ENCODE measurements at places on chromosomes 1 and 21. TPM values are rescaled to one million over a fixed set of nuclear protein-coding genes. Genes with fewer than 3 reads are reported as not detected.

- no peak for DNase-seq
- H3K4me1 ChIP-seq = peaks cover 6% of the 10 kb centered on the region
- H3K4me3 ChIP-seq = no peak overlapping the region
- no peak overlapping the region for H3K27ac ChIP-seq
- H3K27me3 ChIP-seq = peaks cover 18% of the 10 kb centered on the region
Measured at GRCh38 chr1:3531928-3532327, 77.5 kb downstream of the ARHGEF16 start.

GRCh38 chr1:23639460-23640095 is 52.0 kb upstream of the RPL11 start:
- DNase-seq = no peak
- H3K4me1 ChIP-seq = no peaks in the 10 kb centered on the region
- H3K36me3 ChIP-seq = no peaks in the 10 kb centered on the region
- no peak overlapping the region for H3K4me3 ChIP-seq
- H3K27ac ChIP-seq = no peak overlapping the region
- no peaks in the 10 kb centered on the region for H3K27me3 ChIP-seq

- no peaks in the 10 kb centered on the region for H3K27me3 ChIP-seq
- H3K36me3 ChIP-seq = no peaks in the 10 kb centered on the region
- no peak for DNase-seq
- H3K27ac ChIP-seq = no peak overlapping the region
Measured at GRCh38 chr1:29991815-29992214, 731.6 kb downstream of the MATN1 start.

DNA sequence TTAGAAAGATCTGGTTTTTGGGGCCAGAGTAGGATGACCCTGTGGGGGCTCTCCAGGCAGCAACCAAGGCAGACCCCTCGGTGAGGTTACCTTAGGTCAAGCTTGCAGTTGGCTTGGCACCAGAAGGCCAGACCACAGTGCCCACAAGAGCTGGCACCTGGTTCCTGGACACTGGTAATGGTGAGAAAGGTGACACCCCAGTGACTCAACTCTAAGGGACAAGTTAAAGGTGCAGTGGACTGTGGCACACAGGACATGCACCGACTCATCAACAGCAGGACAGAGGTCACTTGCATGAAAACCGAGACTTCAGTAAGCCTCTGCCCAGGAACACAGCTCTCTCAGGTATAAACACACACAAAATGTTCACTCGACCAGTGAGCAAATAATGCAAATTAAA is 6.7 kb downstream of the LRRC38 start:
- DNase-seq = no peak
- H3K27me3 ChIP-seq = no peaks in the 10 kb centered on the region
- H3K27ac ChIP-seq = no peak overlapping the region

GRCh38 chr1:93675931-93676330 is 5.7 kb downstream of the BCAR3 start:
- H3K27me3 ChIP-seq = no peaks in the 10 kb centered on the region
- peak overlapping the region; percentile 57 for H3K27ac ChIP-seq
- no peaks in the 10 kb centered on the region for H3K36me3 ChIP-seq
- no peak for DNase-seq
- no peak overlapping the region for H3K4me3 ChIP-seq

- no peaks in the 10 kb centered on the region for H3K27me3 ChIP-seq
- no peak overlapping the region for H3K4me3 ChIP-seq
- no peak for DNase-seq
- no peaks in the 10 kb centered on the region for H3K4me1 ChIP-seq
Measured at GRCh38 chr1:169201084-169201619, 94.7 kb downstream of the ATP1B1 start.

DNA sequence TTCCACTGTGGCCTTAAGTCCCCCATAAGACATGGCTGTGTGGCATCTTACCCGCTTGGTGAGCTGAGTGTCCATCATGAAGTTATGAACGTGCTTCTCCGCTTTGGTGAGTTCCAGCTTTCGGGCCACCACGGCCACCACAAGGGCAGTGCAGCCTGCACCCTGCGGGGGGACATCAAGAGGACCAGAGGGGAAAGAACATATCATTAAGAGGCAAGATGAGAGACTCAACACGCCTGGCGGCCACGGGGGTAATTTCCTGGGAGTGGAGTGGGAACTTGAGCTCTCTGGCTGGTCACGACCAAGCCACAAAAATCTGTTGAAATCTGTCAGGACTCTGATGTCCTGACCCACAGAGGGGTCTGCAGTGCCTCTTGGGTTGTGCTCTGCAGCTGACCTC is 117.9 kb upstream of the ADAR start:
- DNase-seq = no peak
- no peak overlapping the region for H3K4me3 ChIP-seq
- peaks cover 23% of the 10 kb centered on the region for H3K4me1 ChIP-seq

DNA sequence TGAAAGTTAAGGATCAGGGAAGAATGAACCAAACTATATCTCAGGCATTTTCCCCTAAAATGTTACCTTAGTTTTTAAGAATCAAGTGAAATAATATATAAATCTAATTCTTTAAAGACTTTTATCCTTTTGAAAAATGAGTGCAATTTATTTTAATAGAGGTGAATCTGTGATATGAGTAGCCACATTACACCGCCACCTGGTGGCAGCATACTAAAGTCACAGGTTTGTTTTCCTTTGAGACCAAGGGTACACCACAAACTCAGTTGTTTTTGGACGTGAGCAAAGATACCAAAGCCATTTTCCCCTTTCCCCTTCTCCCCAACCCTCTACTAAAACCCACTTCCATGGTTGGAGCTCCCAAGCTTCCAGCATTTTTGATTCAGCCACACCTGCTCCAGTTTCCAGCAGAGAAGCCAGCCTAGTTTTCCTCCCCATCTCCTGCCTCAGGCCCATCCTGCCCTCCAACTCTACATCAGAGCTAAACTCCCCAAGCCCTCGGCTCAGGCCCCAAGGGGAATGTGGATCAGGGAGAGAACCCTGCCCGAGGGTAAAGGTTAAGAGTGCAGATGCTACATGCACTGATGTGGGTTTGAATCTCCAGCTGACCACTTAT is 22.9 kb upstream of the LDLRAP1 start:
- H3K27me3 ChIP-seq = no peaks in the 10 kb centered on the region
- no peak overlapping the region for H3K27ac ChIP-seq
- H3K36me3 ChIP-seq = no peaks in the 10 kb centered on the region
- H3K4me1 ChIP-seq = no peaks in the 10 kb centered on the region
- peak; percentile 84 for DNase-seq

DNA sequence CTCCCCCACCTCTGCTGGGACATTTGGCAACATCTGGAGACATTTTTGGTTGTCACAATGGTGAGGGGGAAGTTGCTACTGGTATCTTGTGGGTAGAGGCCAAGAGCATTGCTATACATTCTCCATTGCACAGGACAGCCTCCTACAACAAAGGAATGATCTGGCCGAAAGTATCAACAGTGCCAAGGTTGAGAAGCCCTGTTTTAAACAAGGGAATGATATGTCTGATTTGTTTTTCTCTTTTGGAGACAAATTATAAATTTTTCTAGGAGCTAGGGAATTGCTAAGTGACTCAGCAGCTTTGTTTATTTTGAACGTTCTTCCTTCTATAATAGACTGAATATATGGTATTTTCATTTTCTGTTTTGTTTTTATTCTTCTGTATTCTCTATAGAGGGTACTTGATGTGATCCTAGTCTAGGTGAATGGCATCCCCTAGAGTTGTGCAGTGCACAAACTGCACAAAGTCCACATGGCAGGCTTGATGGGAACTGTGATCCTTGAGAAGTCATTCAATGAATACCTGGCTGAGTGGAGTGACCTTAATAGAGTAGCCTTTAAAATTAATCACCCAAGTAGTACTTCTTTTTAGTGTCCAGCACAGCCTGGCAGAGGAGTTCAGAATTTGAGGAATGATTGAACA is 288.6 kb upstream of the USP24 start:
- no peak overlapping the region for H3K4me3 ChIP-seq
- no peak for DNase-seq
- H3K4me1 ChIP-seq = no peaks in the 10 kb centered on the region
- no peaks in the 10 kb centered on the region for H3K27me3 ChIP-seq
- no peaks in the 10 kb centered on the region for H3K36me3 ChIP-seq

DNA sequence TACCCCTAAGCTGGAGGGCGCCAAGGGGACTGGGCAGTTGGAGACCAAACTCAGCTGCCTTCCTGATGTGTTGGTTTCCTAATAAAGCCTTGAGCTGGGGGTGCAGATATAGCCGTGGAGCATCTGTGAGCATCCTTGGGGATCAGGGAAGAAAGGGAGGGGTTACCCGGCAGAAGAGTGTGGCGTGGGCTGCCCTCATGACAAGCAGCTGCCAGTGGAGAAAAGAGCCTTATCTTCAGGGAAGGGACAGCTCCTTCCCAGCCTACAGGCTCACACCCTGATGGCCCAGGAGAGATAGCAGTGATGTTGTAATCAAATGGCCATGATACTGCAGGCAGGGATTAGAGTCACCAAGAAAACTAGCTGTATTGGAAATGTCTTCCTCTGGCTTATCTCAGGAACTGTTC is 10.8 kb upstream of the NFASC start:
- no peaks in the 10 kb centered on the region for H3K27me3 ChIP-seq
- no peaks in the 10 kb centered on the region for H3K36me3 ChIP-seq
- H3K4me3 ChIP-seq = no peak overlapping the region

GRCh38 chr21:41921021-41921420 is 32.8 kb downstream of the C2CD2 start:
- peak; percentile 63 for DNase-seq
- H3K27ac ChIP-seq = no peak overlapping the region

DNA sequence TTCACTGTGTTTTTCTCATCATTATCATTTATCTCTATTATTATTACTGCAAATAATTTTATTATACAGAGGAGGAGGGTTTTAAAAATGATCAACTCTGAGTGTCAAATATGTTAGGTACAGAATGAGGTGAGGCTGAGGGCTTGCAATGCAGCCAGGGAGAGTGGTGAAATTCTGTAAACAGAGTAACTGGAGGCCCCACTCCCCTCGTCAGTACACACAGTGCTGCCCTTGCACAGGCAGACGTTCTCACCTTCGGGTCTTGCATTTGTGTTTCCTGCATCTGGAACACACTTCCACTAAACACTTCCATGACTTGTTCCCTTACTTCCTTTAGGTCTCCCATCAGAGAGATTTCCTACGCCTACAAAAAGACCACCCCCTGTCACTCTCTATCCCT is 24.3 kb upstream of the COA6 start:
- H3K27ac ChIP-seq = no peak overlapping the region
- no peak overlapping the region for H3K4me3 ChIP-seq
- no peak for DNase-seq
- H3K4me1 ChIP-seq = no peaks in the 10 kb centered on the region

DNA sequence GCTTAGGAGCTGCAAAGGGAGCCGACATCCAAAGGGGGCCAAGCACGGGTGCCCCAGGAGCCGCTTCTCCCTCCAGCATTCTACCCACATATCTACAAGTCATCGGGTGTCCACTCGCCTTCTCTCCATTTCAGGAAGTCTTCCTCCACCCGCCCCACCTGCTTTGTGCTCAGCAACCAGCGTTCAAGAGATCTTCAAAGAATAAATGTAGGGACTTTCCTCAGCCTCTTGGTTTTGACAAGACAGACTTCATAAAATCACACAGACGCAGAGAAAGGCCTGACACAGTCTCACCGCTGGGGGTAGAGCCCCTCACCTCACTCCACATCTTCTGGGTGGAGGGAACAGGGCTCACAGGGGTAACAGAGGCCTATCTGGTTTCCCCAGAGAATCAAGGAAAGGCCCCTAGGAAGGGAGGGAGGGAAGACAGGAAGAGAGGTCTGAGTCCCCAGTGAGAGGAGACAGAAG is 49.5 kb downstream of the SSBP3 start:
- no peak overlapping the region for H3K4me3 ChIP-seq
- H3K27ac ChIP-seq = no peak overlapping the region
- no peaks in the 10 kb centered on the region for H3K36me3 ChIP-seq
- peaks cover 56% of the 10 kb centered on the region for H3K4me1 ChIP-seq

DNA sequence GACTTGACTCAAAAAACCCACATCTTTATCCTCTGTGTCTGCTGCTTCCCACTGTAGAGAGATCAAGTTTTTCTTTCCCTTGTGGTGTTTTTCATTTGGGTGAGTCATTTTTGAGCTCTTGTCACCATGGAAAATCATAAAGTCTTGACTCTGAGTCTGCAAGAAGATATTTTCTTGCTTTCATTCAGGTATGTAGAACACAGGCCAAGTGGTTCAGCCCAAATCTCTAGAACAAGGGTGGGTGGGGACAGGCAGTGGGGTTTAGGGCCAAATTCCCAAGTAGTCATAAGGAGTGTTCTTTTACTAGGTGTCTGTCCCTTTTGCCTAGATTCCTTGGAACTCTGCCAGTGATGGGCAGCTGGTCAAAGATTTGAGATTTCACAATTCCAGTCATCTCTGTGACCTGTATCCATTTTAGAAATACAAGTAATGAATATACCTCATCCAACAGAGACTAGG is 21.5 kb upstream of the ARHGAP29 start:
- no peak overlapping the region for H3K27ac ChIP-seq
- no peaks in the 10 kb centered on the region for H3K36me3 ChIP-seq
- DNase-seq = peak; percentile 52
- no peaks in the 10 kb centered on the region for H3K4me1 ChIP-seq
- H3K4me3 ChIP-seq = no peak overlapping the region

DNA sequence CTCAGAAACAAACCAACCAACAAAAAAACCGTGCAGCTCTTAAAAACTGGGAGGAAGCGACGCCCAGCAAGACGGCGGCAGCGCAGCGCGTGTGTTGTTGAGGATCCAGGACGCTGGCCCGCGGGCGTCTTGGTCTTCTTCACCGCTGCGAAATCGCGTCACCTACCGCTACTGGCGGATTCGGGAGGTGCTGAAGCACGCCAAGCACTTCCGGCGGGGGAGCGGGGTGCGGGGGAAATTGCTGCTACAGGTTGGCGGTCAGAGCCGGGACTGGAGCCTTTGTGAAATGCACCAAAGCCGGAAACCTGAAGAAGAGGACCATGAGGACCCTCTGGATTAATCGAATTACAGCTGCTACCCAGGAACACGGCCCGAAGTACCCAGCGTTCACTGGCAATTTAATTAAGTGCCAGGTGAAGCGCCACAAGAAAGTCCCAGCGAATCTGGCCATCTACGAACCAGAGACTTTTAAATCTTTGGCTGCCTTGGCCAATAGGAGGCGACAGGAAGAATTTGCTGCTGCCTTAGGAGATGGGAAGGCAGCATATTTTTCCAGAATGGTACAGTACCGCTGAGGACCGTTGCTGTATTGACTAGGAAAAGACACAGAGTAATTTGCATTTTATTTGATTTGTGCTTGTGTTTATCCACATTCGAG is 11.9 kb upstream of the RIPPLY3 start:
- H3K27me3 ChIP-seq = no peaks in the 10 kb centered on the region
- H3K36me3 ChIP-seq = no peaks in the 10 kb centered on the region
- H3K27ac ChIP-seq = no peak overlapping the region
- no peak overlapping the region for H3K4me3 ChIP-seq
- H3K4me1 ChIP-seq = peaks cover 6% of the 10 kb centered on the region

- H3K4me3 ChIP-seq = no peak overlapping the region
- H3K27ac ChIP-seq = no peak overlapping the region
Measured at GRCh38 chr1:232751393-232752140, 53.6 kb upstream of the MAP10 start.

The OR2T33 gene
- not detected for total RNA-seq

The SCAMP3 gene
- total RNA-seq = 143 TPM

The HUNK gene
- total RNA-seq = 0.96 TPM

The LHX8 gene
- total RNA-seq = not detected

The HSD3B2 gene
- 2,261 TPM for total RNA-seq
